Stimulated activated CD4-positive, alpha-beta T cell treated with anti-CD3 and anti-CD28 coated beads, Interleukin-1b, Interleukin-23, amount 100 ng/mL, for 4 hours (primary cell): ENCODE measurements at places on chromosomes 1 and 21.

GRCh38 chr1:195773931-195774330 is 834.3 kb downstream of the KCNT2 start:
- no peak for DNase-seq

GRCh38 chr21:36698385-36698980 is 432 bp upstream of the SIM2 start:
- DNase-seq, result no peak

GRCh38 chr1:182235952-182236650 is 155.5 kb downstream of the GLUL start:
- DNase-seq, result no peak

- no peak for DNase-seq
Measured at GRCh38 chr1:18960821-18961220, 4.3 kb upstream of the IFFO2 start.

- DNase-seq, result no peak
Measured at GRCh38 chr1:234089396-234089795, 184.9 kb downstream of the SLC35F3 start.

DNA sequence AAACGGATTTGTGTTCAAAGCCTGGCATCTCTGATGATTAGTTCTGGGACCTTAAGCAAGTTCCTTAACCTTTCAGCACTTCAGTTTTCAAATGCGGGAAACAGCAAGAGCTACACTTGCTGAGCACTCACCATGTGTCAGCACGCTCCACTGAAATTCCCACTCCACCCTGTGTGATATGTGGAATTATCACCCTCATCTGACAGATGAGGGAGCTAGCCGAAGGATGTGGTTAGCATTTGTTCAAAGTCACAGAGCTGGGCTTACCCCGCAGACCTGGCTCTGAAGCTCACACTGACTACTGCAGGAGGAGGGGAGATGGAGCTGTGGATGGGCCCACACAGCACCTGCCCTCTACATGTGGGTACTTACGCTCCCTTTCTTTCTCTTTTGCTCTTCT is 29.1 kb downstream of the IL12RB2 start:
- DNase-seq, result no peak

- DNase-seq, result no peak
Measured at GRCh38 chr1:52955129-52955970, 28.3 kb downstream of the SCP2 start.
